ENCODE measurements at places on chromosomes 6 and 20.

DNA sequence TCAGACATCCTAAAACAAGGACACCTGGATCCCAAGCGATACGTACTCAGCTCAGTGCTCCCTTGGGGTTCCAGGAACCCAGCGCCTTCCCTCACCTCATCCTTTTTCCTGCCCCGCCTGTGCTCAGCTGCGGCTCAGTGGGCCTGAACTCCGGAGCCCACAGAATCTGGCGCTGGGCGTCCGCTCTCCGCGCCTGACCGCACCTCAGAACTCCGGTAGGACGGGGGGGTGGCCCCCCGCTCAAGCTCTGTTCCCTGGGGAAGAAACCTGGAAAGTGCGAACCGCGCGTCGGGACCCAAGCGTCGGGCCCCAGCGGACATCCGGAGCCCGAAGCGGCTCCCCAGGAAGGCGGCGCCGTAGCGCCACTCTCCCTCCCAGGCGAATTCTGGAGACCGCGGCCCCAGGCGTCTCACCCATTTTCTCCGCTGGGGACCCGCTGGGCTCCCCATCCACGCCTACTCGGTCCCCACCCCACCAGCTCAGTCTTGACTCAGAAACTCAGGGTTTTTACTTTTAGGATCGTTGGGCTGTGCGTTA is 336 bp upstream of the LY6G5C start:
- peak; percentile 17 for DNase-seq

DNA sequence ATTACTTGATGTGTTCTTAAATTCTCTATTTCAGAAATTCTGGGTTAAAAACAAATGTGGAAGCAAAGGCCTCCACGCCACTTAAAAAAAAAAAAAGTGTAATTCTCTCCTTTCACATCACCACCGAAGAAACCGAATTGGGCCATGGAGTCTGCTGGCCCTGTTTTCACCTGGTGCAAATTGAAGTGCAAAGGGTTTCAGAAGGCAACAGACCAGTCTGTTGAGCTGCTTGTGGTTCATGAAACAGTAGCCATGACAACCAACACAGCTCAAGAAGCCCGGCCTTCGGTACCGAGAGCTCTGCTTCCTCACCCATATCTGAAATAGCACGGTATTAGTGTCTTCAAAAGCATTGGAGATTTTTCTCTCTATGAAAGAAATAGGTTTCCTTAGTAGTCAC is 63.1 kb downstream of the GMPR start:
- DNase-seq = no peak

GRCh38 chr6:105985098-105985815 is 100.9 kb upstream of the PRDM1 start:
- DNase-seq = peak; percentile 33

DNA sequence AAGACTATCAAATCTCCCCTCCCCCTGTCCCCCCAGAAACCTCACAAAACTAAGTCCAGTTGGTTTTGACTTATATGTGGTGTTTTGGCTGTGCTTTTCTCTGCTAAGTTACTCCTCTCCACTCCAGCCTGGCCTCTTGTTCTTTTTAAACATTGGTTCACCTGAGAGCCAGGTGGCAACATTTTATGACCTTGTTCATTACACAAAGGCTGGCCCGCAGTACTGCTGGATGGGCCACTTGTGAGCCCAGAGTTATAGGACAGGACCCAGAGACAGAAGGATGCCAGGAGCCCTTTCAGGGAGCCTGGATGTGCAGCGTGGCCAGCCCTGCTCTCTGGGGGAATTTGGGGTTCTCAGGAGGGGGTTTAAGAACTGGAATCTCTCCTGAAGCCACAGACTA is 90.0 kb downstream of the RAMACL start:
- DNase-seq = no peak

GRCh38 chr20:40493071-40493470 is 196.0 kb downstream of the MAFB start:
- DNase-seq = peak; percentile 26

- peak; percentile 43 for DNase-seq
These were observed 11.9 kb upstream of the ZFAND3 start for GRCh38 chr6:37807656-37808055.

DNA sequence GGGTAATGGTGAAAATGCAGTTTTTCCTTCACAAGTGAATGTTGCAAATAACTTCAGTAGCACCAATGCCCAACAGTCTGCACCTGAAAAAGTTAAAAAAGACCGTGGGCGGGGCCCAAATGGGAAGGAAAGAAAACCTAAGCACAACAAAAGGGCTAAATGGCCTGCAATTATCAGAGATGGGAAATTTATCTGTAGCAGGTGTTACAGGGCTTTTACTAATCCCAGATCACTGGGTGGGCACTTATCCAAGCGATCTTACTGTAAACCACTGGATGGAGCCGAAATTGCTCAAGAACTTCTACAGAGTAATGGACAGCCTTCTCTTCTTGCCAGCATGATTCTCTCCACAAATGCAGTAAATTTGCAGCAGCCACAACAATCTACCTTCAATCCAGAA is 64.8 kb upstream of the SMIM8 start:
- DNase-seq = no peak
